ENCODE measurements at places on chromosomes 16 and 17. TPM values are rescaled to one million over a fixed set of nuclear protein-coding genes. Genes with fewer than 3 reads are reported as not detected.
A peak's percentile ranks its signal among the peaks of the same experiment; 100 is the strongest.

Gene DPEP1
- 0.46 TPM for total RNA-seq

DNA sequence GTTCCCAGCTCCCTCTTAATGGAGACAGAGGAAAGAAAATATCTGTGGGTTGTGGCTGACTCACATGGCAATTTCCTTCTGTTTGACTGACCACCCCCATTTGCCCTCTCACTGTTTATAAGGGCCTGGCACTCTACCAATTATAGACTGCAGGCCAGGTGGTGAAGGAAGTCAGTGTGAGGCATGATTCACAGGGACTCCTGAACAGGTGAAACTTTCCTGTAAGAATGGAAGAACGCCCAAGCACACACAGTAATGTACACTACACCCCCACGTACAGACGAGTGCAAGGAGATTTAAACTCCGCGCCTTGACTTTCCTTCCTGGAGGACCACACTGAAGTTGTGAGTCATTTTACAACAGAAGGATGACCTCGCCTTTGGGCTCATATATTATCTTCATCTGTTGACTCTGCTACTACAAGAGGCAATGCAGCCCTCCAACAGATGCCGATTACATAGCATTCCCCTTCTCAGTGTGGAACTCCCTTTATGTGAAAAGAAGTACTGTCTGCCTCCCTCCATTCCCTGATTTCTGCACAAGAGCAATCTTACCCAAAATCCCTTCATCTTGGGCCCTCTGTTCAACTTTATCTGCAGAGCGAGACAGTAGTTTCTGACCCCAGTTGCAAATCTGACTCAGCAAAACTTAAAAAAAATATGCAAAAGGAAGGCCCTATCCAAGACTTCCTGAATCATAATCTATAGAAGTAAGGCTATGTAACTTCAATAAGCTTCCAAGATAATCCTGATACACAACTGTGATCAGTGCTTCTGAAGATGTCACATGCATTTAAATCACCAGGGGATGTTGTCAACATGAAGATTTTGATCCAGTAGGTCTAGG is 163.6 kb downstream of the SHISA6 start:
- no peak for DNase-seq

DNA sequence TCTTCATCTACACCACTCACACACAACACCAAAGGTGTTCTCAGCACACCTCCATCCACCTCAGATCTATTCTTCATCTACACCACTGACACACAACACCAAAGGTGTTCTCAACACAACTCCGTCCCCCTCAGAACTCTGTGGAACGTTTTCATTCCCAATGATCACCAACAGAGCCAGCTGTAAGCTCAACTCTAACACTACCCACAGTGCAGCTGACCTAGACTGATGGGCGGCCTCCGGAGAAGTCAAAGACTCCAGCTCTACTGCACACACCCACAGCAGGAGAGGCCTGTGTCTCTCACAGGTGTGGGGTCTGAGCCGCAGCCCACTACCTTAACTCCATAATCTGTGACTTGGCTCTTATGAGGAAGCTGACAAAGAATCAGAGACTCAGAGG is 50.7 kb downstream of the ANKRD11 start:
- DNase-seq: no peak

GRCh38 chr16:25048146-25048618 is 33.0 kb upstream of the ARHGAP17 start:
- DNase-seq: no peak

Gene ARL17B
- total RNA-seq: 11.3 TPM

GRCh38 chr16:23570992-23571632 is 13.6 kb downstream of the UBFD1 start:
- DNase-seq: no peak

Gene PYCARD
- total RNA-seq: 7.7 TPM

GRCh38 chr17:55341432-55341831 is 76.7 kb downstream of the HLF start:
- peak; percentile 44 for DNase-seq

- DNase-seq: no peak
Measured at GRCh38 chr17:54956791-54957190, 11.7 kb downstream of the COX11 start.

DNA sequence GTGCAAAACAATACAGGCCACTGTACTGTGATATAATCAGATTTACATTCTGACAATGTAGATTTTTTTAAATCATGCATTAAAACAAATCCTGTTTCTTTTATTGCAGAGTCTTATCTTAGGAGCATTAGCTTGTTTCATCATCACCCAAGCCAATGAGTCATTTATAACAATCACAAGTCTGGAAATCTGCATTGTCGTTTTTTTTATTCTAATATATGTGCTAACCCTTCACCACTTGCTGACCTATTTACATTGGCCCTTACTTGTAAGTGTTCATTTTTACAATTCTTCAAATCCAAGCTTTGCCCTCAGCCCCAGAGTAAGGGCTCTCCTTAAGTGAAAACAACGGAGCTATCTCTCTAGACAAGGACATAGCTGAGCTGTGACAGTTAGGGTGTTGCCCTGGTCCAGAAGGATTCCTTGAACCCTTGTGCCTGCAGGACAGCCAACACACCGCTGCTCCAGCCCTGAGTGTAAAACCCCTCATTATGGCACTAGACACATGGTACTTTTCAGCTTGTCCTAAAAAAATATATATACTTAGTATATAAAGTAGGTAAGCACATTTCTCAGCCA is 3.7 kb downstream of the CMTM1 start:
- DNase-seq: peak; percentile 44

Gene CBX4
- total RNA-seq: 18.5 TPM

GRCh38 chr17:78761789-78762406 is 20.2 kb downstream of the CYTH1 start:
- DNase-seq: no peak

GRCh38 chr17:59892251-59892923 is 356 bp downstream of the TUBD1 start:
- DNase-seq: no peak

GRCh38 chr17:42329025-42329976 is 41.0 kb downstream of the STAT5A start:
- DNase-seq: peak; percentile 78

DNA sequence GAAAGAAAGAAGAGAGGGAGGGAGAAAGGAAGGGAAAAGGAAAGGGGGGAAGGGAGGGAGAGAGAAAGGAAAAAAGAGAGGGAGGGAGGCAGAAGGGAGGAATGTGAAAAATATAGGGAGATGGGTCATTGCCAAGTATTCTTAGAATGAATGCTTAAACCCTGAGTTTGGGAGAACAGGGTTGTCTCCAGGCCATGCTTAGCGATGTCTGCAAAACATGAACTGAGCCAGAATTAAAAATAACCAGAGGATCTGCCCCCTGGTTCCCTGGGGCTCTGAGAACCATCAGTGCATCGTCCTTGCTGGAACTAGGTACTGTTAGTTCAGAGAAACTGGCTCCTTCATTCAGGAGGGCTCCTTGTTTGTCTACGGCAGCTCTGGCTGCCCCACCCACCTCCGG is 170.4 kb downstream of the IRX5 start:
- DNase-seq: no peak

Gene SECTM1
- 139 TPM for total RNA-seq

GRCh38 chr17:79400989-79401703 is 209.7 kb downstream of the RBFOX3 start:
- DNase-seq: peak; percentile 26

GRCh38 chr17:69457603-69458002 is 43.1 kb downstream of the MAP2K6 start:
- no peak for DNase-seq

Gene DNAJA2
- total RNA-seq: 65.7 TPM

- no peak for DNase-seq
Measured at GRCh38 chr17:80367503-80367902, 47.5 kb upstream of the ENDOV start.

- DNase-seq: no peak
Measured at GRCh38 chr17:37182786-37183465, 192.9 kb upstream of the C17orf78 start.

Gene EVPLL
- total RNA-seq: not detected

Gene TBC1D3I
- 0.23 TPM for total RNA-seq

DNA sequence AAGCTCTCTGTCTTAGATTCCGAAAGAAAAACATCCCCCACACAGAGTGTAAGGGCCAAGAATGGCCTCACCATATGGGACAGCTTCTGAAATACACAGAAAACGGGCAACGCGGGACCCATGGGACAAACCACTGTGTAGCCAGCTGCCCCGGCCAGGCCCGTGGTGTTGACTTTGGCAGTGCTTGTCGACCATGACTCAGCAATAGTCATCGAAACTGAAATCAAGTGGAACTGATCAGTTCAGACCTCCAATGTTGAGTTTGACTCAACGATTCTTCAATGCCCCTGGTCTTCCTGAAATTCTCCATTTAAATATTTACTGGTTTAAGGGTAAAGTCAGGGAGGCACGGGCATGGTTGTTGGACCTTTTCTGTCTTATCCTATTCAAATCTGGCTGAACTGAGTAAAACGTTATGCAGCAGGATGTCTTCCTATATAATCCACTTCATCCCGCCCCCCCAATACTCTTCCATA is 27.5 kb downstream of the ZFHX3 start:
- peak; percentile 97 for DNase-seq

- DNase-seq: no peak
Measured at GRCh38 chr16:28059841-28060575, 3.5 kb downstream of the GSG1L start.

Gene CPHXL
- total RNA-seq: not detected

- DNase-seq: peak; percentile 41
Measured at GRCh38 chr16:56603589-56603988, 4.8 kb upstream of the MT2A start.

DNA sequence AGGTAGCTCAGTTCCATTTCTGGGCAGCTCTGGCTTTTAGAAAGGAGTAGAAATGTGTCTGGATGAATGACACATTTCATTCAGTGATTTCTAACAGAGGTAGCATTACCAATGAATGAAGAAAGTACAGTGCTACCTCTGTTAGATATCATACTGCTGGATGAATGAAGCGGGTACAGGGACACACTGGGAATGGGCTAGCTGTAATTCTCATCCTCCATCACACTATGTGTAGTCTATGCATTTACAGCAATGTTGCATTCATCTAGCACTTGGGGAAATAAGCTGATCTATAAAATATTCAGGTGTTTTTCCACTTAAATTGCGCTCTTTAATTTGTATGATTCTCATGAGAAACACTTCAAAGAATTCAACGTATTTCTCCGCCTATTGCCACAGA is 158.3 kb upstream of the IRX5 start:
- DNase-seq: no peak

- no peak for DNase-seq
Measured at GRCh38 chr17:60248618-60249289, 99.0 kb downstream of the CA4 start.

DNA sequence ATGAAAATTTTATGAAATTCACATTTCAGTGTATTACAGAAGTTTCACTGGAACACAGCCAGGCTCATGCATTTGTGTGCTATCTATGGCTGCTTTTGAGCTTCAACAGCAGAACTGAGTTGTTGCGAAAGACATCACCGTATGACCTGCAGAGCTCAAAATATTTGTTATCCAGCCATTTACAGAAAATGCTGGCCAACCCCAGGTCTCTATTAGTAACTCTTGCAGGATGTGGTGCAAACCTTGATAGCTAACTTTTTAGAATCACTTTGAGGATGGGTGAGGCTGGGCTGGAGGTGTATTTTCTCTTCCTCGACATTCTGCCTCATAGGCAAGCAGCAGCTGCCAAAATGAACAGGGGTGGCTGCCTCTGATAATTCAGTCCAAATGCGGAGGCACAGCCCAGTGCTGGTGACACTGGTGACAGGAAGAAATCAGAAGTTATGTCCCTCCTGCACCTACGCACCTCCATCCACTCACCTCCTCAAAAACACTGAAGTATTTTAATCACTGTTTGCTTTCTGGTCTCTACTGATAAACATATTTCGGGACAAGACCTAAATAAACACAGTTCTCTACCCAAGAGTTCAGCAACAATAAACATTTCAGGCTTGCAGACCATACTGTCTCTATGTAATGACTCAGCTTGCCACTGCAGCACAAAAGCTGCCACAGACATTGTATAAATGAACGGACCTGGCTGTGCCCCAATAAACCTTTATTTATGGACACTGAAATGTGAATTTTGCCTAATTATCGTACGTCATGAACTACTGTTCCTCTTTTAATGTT is 28.5 kb downstream of the ARHGAP17 start:
- DNase-seq: peak; percentile 64

DNA sequence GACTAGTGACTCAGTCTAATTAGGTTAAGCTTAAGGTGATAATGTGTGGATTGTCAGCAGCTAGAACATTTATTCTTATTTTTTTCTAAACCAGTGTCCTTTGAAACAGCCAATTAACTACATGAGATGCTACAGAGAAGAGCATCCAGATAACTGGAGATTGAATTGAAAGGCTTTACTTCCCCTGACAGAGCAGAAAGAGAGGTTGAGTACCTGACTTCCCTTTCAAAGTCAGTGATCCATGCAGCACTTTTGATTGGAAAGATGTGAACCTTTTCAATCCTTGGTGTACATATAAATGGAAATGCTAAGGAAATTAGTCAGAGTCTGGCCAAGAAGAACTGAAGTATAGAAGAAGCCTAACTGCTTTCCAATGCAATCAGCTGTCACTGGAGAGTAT is 653.8 kb downstream of the CDH8 start:
- DNase-seq: no peak

DNA sequence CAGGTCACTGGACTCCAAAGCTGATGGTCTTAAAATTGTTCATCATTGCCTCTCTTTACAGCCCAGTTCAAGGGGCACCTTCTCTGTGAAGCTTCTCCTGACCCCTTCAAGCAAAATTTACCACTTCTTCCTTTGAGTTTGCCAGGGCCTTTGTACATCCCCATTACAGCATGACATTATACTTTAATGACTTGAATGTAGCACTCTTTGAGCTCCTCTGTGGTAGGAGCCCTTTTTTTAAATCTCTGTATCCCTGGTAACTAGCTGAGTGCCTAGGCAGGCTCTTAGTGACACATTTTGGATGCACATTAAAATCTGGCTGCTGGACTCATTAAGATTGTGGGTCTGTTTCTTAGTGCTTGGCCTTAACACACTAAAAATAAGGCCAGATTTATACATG is 412.1 kb downstream of the CA10 start:
- no peak for DNase-seq

DNA sequence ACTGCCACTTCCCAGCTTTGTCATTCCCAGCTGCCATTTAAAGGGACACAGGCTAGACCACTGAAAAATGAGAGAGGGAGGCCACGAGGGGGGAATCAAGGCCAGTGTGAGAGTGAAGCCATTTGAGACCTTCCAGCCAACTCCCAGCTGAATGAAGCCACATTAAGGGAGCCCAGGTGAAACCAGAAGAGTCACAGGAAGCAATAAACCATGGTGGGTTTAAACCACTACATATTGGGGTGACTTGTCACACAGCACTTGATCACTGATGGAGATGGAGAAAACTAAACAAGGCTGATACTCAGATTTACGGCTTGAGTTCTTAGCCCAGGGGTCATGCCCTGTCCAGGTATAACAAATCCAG is 2.8 kb upstream of the NUBP1 start:
- no peak for DNase-seq

Gene OXLD1
- 54.1 TPM for total RNA-seq

DNA sequence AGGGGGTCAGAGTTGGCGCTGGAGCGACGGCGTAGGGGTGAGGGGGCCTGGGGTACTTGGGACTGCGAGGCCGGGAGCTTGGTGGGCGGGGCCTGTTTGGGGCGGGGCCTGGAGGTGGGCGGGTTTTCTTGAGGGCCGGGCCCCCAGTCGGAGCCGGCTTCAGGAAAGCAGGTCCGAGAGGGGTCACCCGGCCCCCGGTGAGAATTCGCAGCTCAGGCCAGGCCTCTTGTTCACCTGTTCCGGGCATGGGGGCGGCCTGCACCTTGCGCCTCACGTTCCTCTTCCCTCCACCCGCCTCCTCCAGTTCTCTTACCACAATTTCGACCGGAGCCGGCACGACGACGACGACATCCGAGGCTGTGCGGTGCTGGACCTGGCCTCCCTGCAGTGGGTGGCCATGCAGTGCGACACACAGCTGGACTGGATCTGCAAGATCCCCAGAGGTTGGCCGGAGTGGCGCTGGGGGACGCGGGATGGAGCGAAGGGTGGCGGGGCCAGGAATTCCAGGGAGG is 52.5 kb downstream of the MRC2 start:
- no peak for DNase-seq

Measured in LHCN-M2 (cell line).